Foreskin keratinocyte (primary cell): ENCODE measurements at places on chromosomes 1 and 21. TPM values are rescaled to one million over a fixed set of nuclear protein-coding genes. Genes with fewer than 3 reads are reported as not detected.

- DNase-seq: no peak
Observed at GRCh38 chr1:204600968-204601367, 84.6 kb downstream of the LRRN2 start.

MAP1LC3C gene
- total RNA-seq: not detected in 2 replicates

GRCh38 chr1:117653732-117654492 is 48.1 kb downstream of the TENT5C start:
- no peak for DNase-seq

DNA sequence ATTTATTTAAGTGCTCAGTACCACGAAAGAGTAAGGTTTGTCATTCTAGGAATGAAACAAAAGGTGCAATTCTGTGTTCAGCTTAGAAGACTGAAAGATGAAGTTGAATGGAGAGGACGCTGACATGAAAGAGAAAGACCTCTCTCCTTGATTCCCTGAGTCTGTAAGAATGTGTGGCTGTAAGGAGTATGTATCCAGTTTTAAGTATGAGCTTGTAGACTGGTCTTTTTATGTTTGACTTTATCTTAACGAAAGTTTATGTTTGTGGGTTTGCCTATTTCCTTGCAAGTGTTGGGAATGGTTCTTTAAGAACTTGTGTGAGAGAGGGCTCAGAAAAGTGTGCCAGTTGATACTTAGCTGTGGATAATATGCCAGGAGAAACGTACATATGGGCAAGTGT is 1.4 kb downstream of the CHD1L start:
- DNase-seq: no peak

DNA sequence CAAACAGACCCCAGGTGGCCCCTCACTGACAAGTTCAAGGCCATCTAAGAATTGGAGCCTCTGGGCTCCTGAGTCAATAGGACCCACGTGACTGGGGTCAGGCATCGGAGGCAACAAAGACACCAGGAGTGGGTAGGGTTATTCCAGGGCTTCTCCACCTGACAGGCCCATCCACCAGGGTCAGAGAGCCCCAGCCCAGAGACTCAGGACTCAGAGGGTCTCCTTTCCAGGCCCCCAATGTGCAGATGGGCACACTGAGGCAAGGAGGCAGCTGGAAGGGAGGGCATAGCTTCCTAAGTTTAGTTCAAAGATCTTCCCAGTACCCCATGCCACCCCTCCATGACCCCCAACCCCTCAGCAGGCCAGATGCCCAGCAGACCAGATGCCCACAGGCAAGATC is 388.6 kb downstream of the MATN1 start:
- DNase-seq: no peak

GRCh38 chr1:196372896-196373536 is 235.2 kb downstream of the KCNT2 start:
- peak; percentile 25 for DNase-seq

DNA sequence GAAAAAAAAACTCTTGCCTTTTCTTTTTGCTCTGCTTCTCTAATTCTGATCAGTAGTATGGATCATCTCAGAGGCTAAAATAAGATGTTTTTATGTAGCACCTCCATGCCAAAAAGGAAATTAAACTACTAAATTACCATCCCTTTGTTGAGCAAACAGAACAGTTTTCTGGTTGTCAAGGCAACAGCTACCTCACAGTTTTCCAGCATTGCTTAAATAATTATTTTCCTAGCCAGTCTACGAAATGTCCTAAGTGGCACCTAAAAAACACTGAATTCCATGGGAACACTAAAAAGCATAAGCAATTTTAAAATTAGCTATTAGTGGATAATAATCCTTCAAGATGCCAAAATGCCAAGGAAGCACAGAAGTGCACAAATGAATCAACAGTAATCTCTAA is 61.7 kb downstream of the ARID4B start:
- no peak for DNase-seq

VCAM1 gene
- total RNA-seq: not detected in 2 replicates

DNA sequence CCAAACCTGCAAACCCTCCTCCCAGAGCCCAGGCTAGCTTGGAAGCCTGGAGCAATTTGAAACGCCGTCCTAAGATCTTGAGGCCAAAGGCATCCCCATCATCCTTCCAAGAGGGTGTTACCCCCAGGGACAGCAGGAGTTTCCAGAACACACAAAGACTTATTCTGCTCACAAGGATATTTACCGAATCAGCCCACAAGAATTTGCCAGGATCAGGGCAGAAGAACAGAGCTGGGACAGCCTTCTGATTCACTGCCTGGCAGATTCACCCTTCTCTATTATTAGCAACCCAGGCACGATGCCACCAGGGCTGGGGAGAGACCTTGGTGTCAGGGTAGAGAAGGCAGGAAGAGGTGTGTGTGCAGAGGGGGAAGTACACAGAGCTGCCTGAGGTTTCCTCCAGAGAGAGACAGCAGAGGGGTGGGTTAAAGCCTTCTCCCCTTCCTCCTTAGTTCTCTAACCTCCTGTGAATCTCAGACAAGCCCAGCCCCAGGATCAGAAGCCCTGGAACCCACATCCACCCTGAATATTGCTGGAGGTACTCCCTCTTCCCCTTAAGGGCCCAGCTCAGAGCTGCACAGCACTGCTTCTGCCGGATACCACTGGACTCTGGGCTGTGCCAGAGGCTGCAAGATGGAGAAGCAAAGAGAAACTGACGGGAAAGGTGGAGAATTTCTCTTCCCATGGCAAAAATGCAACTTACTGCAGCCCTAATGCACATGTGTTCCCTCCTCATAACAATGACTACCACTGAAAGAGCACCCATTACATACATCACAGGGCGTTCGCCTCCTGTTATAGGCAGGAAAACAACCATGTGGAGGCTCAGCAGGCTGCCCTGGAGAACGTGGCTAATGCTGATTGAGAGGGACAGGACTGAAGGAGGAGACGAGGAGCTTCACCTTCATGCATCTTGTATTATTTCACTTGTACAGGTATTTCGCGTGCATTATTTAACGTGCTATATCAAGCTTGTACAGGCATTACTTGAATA is 61.8 kb downstream of the ITPKB start:
- peak; percentile 72 for DNase-seq

GRCh38 chr1:115911294-115911693 is 65.0 kb upstream of the SLC22A15 start:
- DNase-seq: no peak

DNA sequence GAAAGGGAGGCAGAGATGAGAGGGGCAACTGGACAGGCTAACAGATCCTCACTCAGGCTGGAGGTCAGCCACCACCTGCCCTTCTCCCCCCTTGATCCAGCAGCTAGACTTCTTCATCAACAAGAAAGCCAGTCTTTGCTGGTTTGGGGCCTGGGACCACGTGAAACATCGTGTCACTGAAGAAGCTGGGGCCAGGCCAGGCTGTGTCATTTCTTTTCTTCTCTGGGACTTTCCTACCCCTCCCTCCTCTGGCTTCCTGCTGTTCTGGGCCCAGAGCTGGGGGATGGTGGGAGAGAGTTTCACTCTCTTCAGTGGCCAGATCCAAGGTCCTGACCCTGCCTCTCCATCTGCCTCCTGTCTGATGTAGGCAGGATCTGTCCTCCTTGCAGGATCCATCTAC is 18.1 kb upstream of the SLC26A9 start:
- no peak for DNase-seq

GRCh38 chr1:109661391-109661790 is 5.5 kb downstream of the GSTM4 start:
- DNase-seq: no peak

DNA sequence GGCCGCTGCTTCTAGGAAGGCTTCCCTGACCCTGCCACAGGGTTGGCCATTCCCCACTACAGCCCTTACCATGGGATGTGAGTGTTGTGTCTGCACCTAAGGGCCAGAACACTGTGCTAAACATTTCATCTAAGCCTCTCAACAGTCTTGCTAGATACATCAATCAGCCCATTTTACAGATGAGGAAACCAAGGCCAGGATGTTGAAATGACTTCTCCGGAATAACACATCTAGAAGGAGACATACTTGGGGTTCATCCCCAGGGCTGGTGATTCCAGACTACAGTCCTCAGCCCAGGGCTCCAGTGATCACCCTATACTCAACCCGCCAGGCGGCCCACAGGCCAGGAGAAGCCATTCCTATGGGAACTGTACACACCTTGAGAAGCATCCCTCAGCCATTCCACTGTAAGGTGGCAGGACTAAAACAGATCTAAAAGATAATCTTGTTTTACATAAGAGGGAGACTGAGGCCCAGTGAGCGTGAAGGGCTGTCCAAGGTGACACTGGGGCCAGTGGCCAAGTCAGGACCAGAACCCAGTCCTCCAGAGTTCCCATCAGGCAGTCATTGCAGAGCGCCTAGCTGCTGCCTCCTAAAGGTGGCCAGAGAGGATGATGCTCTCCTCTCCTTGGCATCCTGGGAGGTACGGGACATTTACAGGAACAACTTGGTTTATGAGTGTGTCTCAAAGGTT is 119.5 kb downstream of the GLIS1 start:
- no peak for DNase-seq

GRCh38 chr1:183138301-183138700 is 47.8 kb upstream of the LAMC2 start:
- DNase-seq: no peak

SHE gene
- not detected in 2 replicates for total RNA-seq

TRMT13 gene
- 11.0 and 11.8 TPM in 2 replicates for total RNA-seq

DNA sequence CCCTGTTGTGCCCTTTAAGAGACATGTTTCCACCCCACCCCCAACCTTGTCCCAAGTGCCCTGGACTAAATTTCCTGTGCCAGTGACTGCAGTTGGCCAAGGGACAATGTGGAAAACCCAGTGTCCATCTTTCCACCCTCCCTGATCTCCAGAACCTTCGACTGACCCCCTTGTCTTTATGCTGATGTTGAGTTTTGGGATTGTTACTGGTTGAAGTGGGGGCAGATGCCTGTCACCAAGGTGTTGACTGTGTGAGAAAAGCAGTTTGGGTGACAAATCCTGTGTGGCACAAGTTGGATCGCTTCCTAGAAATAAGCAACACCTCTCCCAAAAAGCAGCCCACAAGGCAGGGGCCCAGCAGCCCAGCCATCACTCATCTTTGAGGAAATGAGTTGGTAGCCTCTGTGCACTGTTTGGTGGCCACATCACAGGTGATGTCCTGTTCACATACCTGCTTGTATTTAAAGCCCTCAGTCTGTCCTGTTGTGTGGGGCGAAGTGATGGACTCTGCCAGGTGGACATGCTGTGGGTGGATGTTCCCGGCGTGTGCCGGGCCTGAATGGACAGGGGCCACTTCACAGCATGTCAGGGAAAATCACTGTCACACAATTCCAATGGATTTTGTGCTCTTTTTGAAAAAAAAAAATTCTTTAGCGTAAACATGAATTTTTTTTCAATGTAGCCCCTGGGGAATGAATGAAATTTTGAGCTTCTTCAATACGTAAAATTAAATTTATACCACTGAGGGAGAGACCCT is 6.6 kb upstream of the MIIP start:
- no peak for DNase-seq
